ENCODE measurements at places on chromosomes 11 and 22.

DNA sequence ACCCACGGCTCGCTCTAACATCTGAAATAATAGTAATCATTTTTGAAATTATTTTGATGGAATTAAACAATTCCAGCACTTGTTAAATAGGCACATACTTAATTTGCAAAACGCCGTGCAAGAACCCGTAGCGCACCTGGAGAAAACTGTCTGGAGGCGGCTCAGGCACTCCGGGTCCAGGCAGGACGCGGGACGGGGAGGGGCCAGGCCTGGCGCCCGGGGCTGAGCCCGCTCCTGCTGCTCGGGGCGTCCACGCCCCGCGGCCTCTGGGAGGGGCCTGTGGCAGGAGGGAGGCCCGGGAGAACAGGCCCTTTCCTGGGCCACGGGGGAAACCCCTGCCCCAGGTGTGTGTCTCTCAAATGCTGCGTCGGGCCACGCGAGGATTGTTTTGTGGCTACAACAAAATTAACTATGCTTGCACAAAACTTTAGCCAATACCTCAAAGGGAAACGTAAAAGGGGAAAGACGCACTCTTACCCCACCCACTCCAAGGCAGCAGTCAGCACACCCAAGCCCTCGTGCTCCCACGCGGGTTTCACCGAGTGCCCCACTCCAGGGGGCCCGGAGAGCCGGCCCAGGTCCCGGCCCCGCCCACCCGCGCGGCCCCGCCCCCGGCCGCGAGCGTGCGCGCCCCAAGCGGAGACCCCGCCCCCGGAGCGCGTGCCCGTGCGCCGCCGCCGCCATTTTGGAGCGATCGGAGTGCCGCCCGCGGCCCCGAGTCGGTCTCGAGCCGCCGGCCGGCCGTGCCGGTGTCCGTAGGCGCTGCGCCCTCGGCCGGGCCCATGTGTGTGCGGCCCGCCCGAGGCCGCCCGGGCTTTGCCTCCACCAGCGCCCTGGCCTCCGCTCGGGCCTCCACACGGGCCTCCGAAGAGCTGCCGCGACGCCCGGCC, at the start of gene PPP6R2:
Gene PPP6R2, plus strand, starts transcription at position 677 of the 890 bp plus-strand sequence. CDS start 50,582 bp downstream, outside the sequence.
- DNase-seq, result peak; percentile 73

- no peak for DNase-seq
These were observed 58.3 kb downstream of the MYH9 start for GRCh38 chr22:36329254-36330078.

DNA sequence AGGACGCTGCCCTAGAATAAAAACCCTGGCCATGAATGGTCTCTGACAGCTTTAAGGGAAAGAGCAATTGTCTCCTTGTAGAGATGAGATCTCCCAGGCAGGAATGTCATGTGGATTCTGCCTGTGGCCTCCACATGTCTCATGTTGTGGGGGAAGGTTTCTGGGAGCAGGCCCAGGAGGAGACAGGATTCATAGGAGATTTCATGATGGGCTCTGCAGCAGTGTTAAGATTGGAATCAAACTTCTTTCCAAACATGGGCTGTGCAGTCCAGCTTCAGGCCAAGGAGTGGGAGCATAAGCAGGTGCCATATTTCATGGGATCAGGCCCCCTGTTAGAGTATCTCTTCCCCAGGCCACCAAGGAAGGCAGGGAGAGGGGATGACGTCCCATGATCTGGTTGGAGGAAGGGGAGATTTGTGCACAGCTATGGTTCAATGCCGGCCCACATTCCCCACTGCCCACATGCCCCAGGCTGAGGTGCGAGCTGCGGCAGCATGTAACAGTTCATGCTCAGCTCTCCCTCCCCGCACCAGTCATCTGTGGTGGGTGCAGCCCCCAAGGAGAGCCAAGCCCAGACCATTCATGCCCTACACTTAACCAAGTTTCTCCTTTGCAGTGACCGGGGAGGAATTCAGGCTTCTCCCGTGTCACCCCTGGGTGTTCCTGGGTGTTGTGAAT, 42.5 kb downstream of the LMO1 start:
- DNase-seq, result no peak

DNA sequence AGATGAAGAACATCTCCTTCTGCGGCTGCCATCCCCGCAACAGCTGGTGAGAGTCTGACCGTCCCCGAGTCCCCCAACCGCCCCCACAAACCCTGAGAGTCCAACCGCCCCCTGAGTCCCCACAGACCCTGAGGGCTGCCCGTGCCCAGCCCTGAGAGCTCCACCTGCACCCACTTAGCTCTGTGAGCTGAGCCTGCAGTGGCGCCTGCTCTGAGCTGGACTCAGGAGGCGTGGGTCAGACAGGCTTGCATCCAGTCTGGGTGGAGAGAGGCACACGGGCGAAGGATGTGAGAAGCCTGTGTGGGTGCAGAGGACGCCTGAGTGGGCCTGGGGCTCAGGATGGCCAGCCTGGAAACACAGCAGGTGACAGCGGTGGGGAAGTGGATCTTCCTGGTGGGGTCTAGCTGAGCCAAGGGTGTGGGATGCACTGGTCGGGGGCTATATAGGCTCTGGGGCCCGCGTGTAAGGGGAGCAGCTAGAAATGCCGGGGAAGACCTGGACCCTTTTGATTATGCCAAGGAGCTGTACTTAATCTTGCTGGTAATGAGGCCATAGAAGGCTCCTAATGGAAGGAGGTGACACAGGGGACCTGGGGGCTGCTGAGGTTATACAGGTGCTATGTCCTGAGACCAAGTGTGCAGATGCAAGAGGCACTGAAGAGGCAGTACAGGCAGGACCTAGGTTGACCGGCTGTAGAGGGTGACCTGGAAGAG, 6.5 kb downstream of the MAPK8IP2 start:
- no peak for DNase-seq

GRCh38 chr11:61158691-61159381, 2.4 kb downstream of the VPS37C start:
- DNase-seq, result no peak

- no peak for DNase-seq
These were observed 140.5 kb downstream of the FCHSD2 start for GRCh38 chr11:73001615-73002014.

DNA sequence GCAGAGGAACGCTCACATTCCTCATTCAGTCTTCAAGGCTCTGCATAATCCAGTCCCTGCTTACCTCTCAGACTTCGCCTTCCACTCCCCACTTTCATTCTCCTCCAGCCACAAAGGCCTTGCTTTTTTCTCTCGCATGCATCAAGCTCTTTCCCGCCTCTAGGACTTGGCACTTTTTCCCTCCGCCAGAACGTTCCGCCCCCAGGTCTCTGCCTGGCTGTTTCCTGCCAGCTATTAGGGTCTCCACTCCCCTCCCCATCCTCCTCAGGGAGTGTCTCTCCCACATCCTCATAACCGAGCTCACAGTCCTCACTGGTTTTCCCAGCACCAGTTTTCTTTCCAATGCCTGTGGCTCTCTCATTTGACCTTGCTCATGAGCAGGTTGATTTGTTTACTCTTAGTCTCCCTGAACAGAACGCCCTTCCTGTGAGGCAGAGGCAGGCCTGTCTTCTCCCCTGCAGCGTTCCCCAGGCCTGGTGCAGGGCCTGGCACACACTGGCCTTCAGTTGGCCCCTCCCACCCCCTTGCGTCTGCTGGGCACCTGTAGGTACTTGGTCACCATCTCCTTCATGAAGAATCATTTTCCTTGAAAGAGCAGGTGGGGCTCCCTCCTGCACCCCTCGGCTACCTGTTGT, 75.2 kb downstream of the RTL6 start:
- no peak for DNase-seq

GRCh38 chr11:45658292-45658991, 7.0 kb downstream of the CHST1 start:
- DNase-seq, result no peak

DNA sequence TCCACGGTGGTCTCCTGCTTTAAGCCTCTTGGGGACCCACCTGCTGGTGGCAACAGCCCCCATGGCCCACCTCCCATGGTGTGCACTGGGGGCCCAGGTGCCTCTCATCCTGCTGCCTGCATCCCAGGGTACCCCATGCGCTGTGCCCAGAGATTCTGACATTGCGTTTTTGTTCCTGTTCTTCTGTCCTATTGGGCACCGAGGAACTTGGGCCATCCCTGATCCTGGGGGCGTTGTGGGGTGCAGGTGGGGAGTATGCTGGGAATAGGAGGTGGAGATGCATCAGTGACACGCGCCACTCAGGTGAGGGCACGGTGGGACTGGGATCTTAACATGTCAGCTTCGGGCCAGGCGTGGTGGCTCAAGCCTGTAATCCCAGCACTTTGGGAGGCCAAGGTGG, 12.4 kb upstream of the NAP1L4 start:
- no peak for DNase-seq

- no peak for DNase-seq
These were observed 7.9 kb downstream of the PAX6 start for GRCh38 chr11:31802990-31803812.

- DNase-seq, result no peak
These were observed 24.1 kb downstream of the FZD4 start for GRCh38 chr11:86930957-86931547.

GRCh38 chr11:47615249-47615648, 21.0 kb upstream of the C1QTNF4 start:
- no peak for DNase-seq

DNA sequence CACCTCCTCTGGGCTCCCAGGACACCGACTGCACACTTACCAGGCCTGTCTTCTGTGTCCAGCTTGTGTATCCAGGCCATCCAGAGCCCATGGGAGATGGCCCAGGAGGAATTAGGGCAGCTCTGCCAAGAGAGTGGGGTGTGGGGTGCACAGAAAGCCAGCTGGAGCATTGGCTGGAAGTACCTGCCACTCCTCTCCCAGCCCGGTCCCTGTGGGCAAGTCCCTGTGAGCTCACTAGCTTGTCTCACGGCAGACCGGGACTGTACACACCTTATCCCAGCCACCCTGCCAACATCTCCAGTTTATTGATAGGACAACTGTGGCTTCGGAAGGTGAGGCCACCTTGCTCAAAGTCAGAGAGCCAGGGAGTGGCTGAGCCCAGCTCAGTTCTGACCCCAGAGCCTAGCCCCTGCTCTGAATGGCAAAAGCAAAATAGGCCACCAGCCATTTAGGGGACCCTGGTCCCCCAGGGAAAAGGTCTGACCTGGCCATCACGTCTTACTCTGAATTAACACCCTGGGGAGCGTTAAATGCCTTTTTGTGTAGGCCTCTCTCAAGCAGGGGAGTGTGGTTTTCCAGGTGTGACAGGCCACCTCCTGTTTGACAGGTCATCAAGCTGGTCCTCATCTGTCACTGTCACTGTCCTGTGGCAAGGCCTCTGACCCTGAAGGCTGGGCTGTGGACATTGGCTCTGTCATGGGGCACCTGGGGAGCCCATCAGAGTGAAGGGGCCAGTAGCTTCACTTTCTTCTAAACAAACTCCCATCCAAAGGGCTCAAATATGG, 15.1 kb downstream of the UQCR10 start:
- DNase-seq, result no peak

DNA sequence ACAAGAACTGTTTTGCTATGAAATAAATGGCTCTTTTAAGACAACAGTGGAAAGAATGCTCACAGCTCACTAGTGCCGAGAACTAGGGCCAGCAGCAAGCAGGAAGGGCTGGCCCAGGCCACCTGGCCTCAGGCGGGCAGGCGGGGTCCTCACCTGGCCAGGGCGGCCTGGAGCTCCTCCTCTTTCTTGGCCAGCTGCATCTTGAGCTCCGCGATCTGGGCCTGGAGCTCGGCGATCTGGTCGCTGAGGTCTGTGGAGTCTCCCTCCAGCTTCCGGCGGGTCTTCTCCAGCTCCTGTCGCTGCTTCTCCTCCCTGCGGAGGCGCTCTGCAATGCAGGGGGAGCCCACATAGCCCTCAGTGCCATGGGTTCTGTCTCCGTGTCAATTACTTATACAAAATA, 43.8 kb downstream of the APOL1 start:
- no peak for DNase-seq

DNA sequence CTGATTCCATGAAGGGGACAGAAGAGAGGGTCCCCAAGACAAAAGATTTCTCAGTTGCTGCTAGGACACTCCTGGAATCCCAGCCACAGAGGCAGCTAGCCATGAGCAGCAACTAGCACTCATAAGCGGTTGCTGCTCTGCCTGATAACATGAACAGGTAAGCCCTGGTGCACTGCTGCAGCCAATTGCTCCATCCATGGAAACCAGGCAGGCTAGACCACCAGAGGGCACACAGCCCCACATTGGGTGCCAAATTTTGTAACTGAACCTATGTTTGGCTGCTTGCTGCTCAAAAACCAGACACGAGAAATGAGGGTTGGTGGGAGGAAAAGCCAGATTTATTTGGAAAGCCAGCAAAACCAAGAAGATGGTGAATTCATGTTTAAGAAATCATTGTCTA, 21.9 kb upstream of the QSER1 start:
- no peak for DNase-seq

GRCh38 chr11:113447621-113448315, 27.4 kb downstream of the DRD2 start:
- DNase-seq, result no peak

DNA sequence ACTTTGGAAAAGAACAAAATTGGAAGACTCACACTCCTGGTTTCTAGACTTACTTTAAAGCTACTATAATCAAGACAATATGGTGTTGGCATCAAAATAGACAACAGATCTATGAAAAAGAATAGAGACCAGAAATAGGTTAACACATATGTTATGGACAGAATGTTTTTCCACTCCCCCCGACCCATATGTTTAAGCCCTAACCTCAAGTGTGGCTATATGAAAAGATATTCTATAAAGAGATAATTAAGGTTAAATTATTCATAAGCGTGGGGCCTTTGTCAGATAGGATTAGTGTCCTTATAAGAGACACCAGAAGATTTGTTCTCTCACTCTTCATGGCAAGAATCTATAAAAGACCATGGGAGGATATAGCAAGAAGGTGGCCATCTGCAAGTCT, 440.0 kb downstream of the AASDHPPT start:
- no peak for DNase-seq

DNA sequence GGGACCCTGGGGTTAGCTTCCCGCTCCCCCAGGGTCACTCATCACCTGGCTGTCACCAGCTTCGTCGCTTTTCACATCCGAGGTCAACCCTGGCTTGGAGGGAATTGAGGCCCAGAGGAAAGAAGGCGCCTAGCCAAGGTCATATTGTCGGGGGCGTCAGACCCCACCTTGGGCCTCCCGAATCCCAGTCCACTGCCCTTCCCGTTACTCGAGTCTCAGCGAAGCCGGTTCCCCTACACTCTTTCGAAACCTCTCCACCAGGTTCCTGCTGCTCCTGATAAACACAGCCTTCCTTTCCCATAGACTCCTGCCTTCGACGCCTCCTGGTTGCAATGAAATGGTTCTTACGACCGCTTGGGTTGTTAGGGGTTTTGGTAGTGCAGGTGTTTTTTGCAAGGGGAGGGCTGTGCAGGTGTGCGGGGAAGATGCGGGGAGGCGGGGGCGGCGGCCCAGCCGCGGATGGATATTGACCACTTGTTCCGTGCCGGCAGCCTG, 642 bp downstream of the NAA40 start:
- no peak for DNase-seq
